ENCODE measurements at places on chromosomes 2 and 18.
A peak's percentile ranks its signal among the peaks of the same experiment; 100 is the strongest.

- no peak for DNase-seq
Observed at GRCh38 chr2:113172721-113173541, 840 bp upstream of the PSD4 start.

- no peak for DNase-seq
Observed at GRCh38 chr2:97691166-97691565, 21.7 kb downstream of the C2orf92 start.

GRCh38 chr18:4060427-4061281 is 394.5 kb downstream of the DLGAP1 start:
- no peak for DNase-seq

GRCh38 chr18:57915865-57916582 is 112.9 kb upstream of the ATP8B1 start:
- DNase-seq = no peak

- DNase-seq = no peak
Observed at GRCh38 chr2:235866373-235866772, 301.8 kb downstream of the GBX2 start.

GRCh38 chr2:11738589-11739436 is 7.6 kb upstream of the LPIN1 start:
- no peak for DNase-seq

- DNase-seq = no peak
Observed at GRCh38 chr2:216391401-216391800, 19.1 kb upstream of the MARCHF4 start.

DNA sequence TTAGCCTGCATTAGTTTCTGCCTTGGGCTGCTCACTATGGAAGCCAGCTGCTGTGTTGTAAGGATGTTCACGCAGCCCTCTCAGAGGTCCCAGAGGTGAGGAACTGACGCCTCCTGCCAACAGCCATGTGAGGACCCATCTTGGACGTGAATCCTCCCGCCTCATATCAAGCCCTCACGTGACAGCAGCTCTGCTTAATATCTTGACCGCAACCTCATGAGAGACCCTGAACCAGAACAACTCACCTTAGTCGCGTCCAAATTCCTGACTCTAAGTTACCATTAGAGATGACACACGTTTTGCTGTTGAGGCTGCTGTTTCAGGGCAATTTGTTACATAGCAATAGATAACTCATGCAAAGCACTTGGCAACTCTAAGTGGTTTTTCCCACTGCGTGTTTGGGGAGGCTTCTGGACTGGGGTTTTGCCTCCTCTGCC is 97.7 kb downstream of the TMEM17 start:
- DNase-seq = no peak

DNA sequence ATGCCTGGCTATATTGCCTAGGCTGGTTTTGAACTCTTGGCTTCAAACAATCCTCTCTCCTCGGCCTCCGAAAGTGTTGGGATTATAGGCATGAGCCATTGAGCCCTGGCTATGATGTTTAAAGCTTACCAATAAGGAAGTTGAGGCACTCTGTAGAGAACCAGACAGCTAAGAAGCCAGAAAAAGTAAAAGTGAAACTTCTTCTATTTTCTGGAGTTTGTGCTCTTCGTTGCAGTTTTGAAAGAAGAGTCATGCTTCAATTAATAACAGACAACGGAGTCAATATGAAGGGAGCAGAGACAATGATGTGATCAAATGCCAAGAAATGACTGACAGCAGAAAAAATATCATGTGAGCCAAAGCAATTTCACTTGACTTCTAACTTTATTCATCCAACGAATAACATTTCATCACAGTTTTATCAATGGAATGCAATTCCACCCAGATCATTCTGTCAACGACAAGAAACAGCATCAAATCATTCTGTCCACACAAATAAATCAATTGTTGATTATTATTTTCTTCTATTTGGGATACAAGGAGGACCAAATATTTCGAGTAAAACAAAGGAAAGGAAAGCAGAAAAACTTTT is 175.5 kb upstream of the CELF4 start:
- no peak for DNase-seq

- peak; percentile 47 for DNase-seq
Observed at GRCh38 chr2:108612514-108613183, 78.4 kb downstream of the LIMS1 start.

DNA sequence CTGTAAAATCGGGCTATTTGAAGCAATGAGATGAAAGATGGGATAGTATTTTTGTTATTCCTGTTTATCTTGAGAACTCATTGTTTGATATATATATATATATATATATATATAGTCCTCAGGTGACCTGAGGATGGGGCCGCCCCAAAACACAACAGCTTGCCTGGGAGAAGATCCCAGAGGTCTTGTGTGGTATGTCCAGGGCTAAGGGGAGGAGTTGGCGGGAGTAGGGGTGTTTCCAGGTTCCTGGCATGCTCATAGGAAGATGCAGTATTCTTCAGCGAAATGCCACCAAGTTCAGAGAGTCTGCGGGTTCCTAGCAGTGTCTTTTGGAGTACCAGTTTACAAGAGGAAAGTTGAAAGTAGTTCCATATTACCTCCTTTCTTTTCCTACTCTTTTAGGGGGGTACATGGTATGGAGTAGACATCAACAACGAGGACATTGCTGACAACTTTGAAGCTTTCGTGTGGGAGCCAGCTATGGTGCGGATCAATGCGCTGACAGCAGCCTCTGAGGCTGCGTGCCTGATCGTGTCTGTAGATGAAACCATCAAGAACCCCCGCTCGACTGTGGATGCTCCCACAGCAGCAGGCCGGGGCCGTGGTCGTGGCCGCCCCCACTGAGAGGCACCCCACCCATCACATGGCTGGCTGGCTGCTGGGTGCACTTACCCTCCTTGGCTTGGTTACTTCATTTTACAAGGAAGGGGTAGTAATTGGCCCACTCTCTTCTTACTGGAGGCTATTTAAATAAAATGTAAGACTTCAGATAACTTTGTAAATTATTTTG is 18.3 kb downstream of the CCT7 start:
- DNase-seq = no peak

DNA sequence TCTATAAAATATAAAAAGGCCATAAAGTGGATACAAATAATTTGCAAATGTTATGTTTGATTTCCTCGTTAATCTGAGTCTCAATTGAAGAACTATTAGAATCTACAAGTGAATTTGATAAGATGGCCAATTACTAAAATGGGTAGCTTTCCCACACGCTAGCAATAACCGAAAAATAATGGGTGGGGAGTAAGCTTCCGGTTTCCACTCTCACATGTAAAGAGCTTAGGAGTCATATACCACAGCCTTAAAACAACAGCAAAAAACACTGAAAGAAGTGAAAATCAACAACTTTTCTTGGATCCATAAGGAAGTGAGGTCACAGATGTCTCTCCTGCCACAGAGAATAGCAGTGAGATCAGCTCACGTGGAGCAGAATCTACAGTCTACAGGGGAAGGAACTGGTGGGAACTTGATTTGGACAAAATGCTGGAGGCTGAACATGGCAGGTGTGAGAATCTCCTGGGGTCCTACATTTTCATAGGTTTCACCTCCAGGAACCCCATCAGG is 18.6 kb downstream of the THAP4 start:
- no peak for DNase-seq

DNA sequence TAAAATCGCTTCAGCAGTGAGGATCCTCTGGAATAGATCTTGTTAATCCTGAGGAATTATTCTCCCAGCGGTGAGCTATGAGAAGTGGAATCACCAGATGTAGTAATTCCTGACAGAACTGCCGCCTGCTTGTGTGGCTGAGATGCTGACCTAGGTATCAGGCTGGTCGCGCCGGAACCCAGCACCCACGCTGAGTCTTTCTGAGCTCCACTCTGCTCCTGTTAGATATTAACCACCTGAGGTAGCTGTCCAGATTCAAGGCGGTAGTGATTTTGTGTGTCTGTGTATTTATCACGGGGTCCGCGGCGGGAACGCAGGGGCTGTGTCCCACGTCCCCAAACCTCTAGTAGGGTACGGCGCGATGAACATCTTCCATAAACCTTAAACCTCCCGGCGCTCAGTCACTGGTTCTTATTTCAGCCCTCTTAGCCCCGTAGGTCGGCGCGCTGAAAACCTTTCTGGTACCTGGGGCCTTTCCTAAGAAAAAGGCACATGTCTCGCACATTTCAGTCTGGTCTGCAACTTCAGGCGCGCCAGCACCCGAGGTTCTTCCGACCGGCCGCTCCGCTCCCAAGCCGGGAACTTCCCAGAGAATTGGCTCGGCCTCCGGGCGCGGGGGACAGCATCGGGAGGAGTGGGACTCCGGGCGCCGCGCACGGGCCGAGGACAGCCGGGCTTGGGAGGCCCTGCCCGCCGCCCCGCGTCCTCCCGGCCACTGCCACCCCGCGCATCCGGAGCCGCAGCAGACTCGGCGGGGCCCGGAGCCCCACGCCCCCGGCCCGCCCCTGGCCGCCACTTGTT is 542 bp upstream of the CNNM3 start:
- no peak for DNase-seq

GRCh38 chr2:120957905-120958304 is 222.2 kb downstream of the GLI2 start:
- DNase-seq = no peak

DNA sequence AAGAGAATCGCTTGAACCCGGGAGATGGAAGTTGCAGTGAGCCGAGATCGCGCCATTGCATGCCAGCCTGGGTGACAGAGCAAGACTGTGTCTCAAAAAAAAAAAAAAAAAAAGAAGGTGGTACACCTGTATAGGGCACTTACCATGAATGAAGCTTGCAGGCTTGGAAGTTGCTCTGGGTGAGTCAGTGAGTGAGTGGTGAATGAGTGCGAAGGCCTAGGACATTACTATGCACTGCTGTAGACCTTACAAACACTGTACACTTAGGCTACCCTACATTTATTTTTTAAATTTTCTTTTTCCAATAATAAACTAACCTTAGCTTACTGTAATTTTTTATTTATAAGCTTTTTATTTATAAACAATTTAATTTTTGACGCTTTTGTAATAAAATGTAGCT is 78.4 kb upstream of the ATG16L1 start:
- no peak for DNase-seq

GRCh38 chr2:149430743-149431736 is 100.7 kb downstream of the LYPD6 start:
- DNase-seq = no peak

GRCh38 chr2:70461414-70461813 is 92.2 kb downstream of the TGFA start:
- no peak for DNase-seq

GRCh38 chr2:200788121-200788718 is 23.5 kb upstream of the BZW1 start:
- DNase-seq = no peak

DNA sequence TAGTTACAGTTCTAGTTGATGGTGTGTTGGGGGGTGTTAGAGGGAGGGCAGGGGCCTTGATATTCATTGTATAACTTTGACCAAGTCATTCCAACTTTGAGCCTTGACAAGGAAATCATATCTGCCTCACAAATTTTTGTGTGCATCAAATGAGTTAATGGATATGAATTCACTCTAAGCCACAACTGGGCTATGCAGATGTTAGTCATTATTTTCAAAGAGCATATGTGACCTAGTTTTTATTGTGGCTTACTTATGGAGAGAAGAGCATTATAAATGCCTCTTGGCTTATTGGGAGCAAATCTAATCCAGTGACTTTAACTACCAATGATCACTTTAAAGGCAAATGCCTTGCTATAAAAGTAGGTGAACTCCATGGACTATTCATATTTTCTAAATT is 250.2 kb downstream of the LPIN1 start:
- no peak for DNase-seq

DNA sequence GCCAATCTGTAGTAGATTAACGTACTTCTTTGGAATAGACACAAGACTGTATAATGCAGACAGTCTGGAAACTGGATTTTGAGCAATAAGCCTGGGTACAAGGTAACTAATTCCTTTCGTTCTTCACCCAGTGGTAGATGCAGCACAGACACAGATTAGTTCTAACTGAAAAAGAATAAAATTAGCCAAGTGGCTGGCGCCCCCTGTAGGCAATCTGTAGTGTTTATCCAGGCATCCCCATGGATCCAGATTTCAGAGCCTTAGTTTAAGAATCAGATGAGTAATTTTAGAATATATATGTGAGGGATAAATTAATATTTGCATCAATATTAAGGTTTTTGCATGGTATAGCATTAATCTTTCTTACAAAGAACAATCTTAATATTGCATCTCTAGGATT is 563.9 kb downstream of the DCC start:
- peak; percentile 0 for DNase-seq

GRCh38 chr18:48565105-48565504 is 26.3 kb downstream of the CTIF start:
- no peak for DNase-seq
